ENCODE measurements at places on chromosomes 2 and 18.

GRCh38 chr2:137607722-137608318, 356.5 kb upstream of the HNMT start:
- no peak for DNase-seq

DNA sequence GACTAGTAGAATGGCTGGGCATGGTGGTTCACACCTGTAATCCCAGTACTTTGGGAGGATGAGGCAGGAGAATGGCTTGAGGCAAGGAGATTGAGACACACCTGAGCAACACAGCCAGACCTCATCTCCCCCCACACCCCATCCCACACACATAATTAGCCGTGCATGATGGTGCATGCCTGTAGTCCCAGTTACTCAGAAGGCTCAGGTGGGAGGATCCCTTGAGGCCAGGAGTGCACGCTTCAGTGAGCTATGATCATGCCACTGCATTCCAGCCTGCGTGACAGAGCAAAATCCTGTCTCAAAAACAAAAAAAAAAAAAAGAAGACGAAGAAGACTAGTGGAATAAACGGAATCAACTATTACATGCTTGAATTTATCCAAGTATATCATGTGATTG, 150.0 kb downstream of the STK39 start:
- peak; percentile 25 for DNase-seq

DNA sequence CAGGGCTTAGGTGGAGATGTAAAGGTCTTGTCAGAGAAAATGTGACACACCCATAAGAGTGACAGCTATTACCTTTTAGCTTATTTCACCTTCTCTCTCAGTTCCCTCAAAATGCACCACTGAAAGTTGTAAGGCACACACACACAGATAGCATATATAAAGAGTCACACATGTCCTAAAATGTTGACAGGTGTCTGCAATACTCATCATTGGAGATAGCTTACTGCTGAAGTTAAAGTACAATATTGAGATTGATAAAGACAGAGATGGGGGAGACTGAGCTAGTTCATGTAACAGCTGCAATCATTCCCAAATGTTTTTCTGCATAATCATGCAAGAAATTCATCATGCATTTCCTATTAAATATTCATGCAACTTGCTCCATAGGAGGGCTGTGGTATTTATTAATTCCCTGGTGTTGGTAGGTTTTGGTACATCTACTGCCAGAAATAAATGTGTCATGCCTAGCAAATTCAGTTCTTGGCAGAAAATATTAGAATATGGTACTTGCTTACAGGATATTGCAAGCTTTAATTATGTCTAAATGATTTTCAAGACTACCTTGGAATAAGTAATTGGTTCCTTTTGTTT, 118.8 kb upstream of the RBMS1 start:
- no peak for DNase-seq

GRCh38 chr18:29225351-29225750, 1048.4 kb upstream of the CDH2 start:
- DNase-seq = no peak

DNA sequence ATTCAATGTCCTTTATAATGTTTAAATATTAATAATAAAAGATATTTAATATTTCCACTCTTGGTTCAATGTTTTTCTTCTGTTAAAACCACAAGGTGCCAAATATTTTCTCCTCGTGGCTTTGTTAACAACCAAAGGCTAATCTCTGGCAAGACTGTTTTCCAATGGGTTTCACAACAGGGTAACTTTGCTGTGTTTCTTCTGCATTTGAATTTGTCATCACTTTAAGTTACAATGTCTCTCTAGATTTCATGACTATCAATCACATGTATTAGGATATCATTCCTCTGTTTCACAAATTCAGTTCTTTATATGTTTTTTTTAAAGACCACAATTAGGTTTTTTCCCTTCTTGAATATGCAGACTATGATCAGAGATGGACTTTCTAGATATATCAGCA, 469.8 kb upstream of the ACVR2A start:
- no peak for DNase-seq

DNA sequence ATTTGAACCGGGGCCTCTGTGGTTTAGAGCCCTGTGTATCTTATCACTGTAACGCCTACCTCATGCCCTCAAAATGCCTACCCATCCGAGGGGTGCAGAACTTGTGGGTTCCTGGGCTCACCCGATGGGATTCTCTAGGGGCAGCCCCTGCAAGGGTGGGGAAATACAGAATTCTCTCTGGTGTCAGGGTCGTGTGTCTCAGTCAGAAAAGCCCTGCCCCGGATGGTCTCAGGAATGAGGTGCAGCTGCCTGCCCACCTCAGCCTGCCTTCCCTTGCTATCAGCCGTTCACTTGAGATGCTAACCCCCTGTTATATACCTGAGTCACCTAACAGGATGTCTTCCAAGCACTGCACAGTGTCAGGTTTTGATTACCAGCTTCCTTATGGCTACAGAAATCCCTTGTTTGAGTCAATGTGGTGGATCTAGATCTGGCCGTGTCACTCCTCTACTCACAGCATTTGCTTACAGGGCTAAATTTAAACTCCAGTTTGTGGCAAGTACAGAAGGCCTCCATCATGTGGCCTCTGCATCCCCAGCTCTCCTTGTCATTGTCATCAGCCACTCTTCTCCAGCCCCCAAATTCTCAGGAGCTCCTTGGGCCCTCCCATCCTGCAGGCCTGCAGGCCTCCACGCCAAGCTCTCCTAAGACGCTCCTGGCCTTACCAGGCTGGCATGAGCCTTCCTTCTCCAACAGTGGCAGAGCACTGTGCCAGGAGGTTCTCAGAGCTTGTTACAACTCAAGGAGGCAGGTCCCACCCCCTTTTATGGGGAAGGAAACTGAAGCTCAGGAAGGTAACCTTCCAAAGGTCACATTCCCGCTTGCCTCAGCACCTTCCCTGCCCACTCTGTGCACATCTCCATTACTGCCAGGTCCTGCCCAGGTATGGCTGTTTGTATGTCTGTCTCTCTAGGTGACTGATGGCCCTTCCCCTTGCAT, 14.3 kb upstream of the MAP3K2 start:
- no peak for DNase-seq

Measured in renal cortex interstitium (tissue), 15 donors.